GM03348 (cell line): ENCODE measurements at places on chromosomes 3 and 15.

GRCh38 chr15:69804786-69805185, 292.9 kb downstream of the TLE3 start:
- DNase-seq: no peak

DNA sequence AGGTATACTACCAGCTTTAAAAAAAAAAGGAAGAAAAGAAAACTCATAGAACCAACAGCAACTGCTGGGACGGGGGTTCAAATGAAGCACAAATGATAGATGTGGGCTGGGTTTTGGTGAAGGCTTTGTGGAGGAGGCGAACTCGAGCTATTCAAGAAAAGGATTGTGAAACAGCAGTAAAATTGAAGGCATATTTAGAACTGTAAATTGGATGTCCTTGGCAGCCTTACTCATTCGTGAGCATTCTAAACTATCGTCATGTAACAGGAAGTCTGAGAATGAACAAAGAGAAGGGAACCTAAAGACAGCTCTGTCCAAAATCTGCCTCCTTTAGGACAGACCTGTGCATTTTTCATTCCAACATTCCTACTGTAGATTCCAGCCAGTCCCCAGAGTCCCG, 97.8 kb downstream of the LARS2 start:
- DNase-seq: no peak

DNA sequence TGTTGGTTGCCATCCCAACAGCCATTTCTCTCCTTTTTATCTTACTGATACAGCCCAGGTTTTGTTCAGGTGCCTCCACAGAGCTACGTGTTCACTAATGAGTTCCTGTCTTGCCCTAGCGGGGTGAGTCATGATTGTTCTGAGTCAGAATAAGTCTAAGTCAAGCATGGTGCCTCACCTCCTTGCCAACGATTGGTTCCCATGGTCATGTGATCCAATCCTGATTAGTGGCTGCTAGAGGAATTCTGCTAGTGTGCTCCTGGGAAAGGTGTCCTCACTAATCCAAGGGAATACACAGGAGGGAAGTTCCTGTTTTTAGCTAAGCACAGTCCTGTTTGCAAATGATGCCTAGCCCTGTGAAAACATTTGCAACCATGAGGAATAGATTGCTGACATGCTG, 99.8 kb downstream of the NSUN3 start:
- DNase-seq: peak; percentile 6

GRCh38 chr3:171373711-171374110, 86.5 kb downstream of the TNIK start:
- no peak for DNase-seq

DNA sequence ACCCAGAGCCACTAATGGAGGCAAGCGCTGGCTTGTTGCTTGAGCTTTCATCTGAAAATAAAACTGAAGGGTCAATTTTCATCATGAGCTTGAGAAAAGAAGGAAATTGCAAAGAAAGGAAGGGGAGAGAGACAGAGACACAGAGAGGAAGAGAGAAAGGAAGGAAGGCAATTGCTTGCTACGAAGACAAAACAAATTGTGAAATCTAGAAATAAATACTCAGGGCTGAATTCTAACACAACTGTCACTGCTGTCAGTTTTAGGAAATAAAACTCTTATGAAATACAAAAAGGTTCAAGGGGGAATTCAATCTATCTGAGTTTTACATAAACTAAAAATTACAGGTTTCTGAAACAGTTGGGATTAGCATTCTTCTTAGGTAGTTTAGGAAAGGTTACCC, 36.7 kb downstream of the FOXP1 start:
- DNase-seq: no peak
